ENCODE measurements at places on chromosomes 11 and 22.

- no peak for DNase-seq
Measured at GRCh38 chr11:86015699-86016098, 53.2 kb downstream of the PICALM start.

DNA sequence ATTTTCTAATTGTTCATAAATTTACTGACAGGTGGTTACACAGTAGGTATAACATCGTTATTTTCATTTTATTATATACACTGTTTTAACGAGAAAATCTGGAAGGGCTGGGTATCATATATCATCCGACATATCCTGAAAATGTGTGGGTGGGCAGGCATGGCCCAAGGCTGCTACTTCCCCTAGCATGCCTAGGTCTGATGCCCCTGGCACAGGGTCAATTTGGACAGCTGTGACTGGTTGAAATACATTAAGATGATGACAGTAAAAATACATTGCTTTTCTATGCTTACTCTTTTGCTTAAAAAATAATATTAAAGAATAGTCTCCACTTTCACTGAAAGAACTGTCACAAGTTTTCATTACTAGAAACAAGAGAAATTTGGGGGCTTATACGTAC is 908.8 kb downstream of the OPCML start:
- no peak for DNase-seq

- no peak for DNase-seq
Measured at GRCh38 chr22:38699143-38699542, 1.6 kb downstream of the JOSD1 start.

DNA sequence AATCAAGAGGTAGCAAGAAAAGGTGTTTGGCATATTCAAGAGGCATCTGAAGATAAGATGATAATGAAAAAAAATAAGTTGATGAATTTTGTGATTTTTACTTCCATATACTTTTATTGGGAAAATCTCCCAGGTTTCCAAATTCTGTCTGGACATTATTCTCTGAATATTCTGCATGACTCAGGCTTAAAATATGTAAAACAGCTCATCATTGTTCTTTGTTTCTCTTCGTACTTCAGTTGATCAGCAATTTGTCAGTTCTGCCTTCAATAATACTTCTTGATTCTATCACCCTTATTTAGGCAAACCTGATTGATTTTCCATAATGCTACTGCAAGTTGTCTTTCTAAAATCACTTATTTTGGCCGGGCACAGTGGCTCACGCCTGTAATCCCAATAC is 30.2 kb downstream of the GTF2H1 start:
- DNase-seq, result no peak
